ENCODE measurements at places on chromosomes 4 and X. TPM values are rescaled to one million over a fixed set of nuclear protein-coding genes. Genes with fewer than 3 reads are reported as not detected.
A peak's percentile ranks its signal among the peaks of the same experiment; 100 is the strongest.

- H3K27ac ChIP-seq, result no peak overlapping the region
- no peak for DNase-seq
- H3K36me3 ChIP-seq, result no peaks in the 10 kb centered on the region
- H3K27me3 ChIP-seq, result no peaks in the 10 kb centered on the region
- peaks cover 14% of the 10 kb centered on the region for H3K4me1 ChIP-seq
These were observed 168.8 kb downstream of the SH3KBP1 start for GRCh38 chrX:19718642-19719041.

- peaks cover 3% of the 10 kb centered on the region for H3K4me1 ChIP-seq
- H3K4me3 ChIP-seq, result no peak overlapping the region
- DNase-seq, result no peak
These were observed 169.2 kb downstream of the TMA16 start for GRCh38 chr4:163663454-163664225.

DNA sequence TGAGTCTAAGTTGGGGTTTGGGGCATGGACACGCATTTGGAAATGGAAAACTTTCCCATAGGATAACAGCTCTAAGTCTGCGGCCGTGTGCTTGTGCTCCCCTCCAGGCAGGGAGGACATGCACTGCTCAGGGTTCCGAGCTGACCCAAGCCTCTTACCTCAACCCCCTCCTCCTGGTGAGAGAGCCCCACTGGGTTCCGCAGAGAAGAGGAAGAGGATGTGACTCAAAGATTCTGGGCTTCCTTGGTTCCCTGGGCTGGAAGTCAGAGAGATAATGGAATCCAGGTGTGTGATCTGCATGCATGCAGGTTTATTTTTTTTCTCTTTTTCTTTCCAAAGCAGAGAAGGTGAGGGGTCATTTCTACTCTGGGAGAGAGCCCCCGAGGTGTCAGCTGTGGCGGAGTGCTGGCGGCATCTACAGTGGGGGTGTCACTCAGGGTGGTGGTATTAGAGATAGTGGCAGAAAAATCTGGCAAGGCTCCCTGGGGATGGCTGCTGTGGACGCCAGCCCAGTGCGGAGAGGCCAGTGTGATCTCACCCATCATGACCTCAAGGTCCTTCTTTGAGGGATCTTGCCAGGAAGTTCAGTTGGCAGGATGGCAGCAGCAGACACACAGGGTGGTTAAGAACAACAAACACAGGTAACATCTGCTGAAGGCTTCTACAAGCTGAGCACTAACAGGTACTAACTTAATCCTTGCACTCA, 168.7 kb upstream of the HAND2 start:
- H3K27ac ChIP-seq, result no peak overlapping the region
- no peak for DNase-seq
- H3K27me3 ChIP-seq, result no peaks in the 10 kb centered on the region

GRCh38 chr4:68074397-68074796, 55.3 kb downstream of the TMPRSS11F start:
- DNase-seq, result no peak
- peaks cover 2% of the 10 kb centered on the region for H3K27me3 ChIP-seq
- H3K27ac ChIP-seq, result no peak overlapping the region
- no peaks in the 10 kb centered on the region for H3K36me3 ChIP-seq
- H3K4me1 ChIP-seq, result no peaks in the 10 kb centered on the region
- no peak overlapping the region for H3K4me3 ChIP-seq

DNA sequence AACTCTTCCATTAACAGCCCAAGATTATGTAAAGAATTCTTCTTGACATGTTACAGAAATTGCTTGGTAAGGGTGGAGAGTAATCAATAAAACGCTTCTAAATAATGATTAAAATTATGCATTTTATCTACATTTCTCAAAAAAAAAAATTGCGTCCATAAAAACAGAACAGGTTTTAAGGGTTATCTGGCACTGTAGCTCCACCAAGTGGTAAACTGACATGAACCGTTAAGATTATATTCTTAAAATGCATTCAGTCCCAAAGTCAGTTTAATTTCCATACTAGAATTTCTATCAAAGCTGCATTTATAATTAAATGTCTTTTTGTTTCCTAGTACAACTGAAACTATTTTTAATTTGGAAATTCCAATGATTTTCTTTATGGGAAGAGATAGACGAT, 214.0 kb upstream of the UGT8 start:
- peak; percentile 38 for DNase-seq
- H3K27ac ChIP-seq, result no peak overlapping the region
- H3K27me3 ChIP-seq, result no peaks in the 10 kb centered on the region
- no peaks in the 10 kb centered on the region for H3K4me1 ChIP-seq
- no peak overlapping the region for H3K4me3 ChIP-seq

- H3K4me3 ChIP-seq, result no peak overlapping the region
- H3K27me3 ChIP-seq, result no peaks in the 10 kb centered on the region
- no peaks in the 10 kb centered on the region for H3K36me3 ChIP-seq
- no peak for DNase-seq
- no peaks in the 10 kb centered on the region for H3K4me1 ChIP-seq
These were observed 377.9 kb downstream of the SMARCA1 start for GRCh38 chrX:129145385-129145784.

DNA sequence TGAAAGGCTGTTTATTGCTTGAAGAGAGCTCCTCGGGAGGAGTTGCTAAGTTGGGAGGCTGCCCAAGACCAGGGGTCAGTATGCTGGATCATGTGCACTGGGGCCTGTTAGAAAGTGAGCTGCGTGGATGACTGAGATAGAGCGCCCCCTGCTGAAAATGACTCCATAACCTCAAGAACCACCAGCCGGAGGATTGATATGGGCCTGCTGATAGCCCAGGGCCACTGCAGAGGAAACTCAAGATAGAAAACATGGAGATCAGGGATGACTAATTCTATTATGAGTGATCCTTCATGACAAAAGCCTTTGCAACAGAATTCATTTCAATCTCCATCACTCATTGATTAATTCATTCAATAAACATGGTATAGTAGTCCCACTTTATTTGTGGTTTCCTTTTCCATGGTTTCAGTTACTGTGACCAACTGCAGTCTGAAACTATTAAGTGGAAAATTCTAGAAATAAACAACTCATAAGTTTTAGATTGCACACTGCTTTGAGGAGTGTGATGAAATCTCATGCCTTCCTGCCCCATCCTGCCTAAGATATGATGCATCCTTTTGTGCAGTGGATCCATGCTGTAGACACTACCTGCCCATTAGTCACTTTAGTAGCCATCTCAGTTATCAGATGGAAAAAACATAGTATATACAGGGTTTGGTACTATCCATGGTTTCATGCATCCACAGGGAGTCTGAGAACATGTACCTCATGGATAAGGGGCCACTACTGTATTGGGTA, 126.7 kb upstream of the MBNL3 start:
- H3K4me3 ChIP-seq, result no peak overlapping the region
- H3K36me3 ChIP-seq, result no peaks in the 10 kb centered on the region
- no peaks in the 10 kb centered on the region for H3K27me3 ChIP-seq
- H3K27ac ChIP-seq, result no peak overlapping the region
- DNase-seq, result peak; percentile 69
- H3K4me1 ChIP-seq, result no peaks in the 10 kb centered on the region

RAB41 gene
- not detected for total RNA-seq
